ENCODE measurements at places on chromosomes 4 and X.

GRCh38 chr4:54863571-54864255 is 206.0 kb downstream of the KIT start:
- no peak for DNase-seq

- DNase-seq = no peak
Observed at GRCh38 chr4:96009427-96010119, 169.7 kb downstream of the PDHA2 start.

DNA sequence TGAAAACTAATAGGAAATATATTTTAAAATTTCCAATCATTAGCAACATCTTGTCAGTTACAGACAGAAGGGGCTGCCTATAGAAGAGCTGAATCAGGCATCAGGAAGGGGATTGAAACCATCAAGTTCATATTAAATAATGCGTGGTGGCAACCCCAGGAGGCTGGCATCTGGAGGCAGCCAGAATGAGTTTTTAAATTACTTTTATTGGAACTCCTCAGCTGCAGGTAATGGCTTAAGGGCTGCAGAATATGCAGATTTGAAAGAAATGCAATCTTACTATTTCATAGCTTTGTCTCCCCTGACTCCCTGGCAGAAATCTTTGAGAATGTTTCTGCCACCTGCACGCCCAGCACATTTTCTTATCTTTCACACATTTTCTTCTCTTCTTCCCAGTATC is 711.6 kb downstream of the PCDH19 start:
- DNase-seq = no peak

DNA sequence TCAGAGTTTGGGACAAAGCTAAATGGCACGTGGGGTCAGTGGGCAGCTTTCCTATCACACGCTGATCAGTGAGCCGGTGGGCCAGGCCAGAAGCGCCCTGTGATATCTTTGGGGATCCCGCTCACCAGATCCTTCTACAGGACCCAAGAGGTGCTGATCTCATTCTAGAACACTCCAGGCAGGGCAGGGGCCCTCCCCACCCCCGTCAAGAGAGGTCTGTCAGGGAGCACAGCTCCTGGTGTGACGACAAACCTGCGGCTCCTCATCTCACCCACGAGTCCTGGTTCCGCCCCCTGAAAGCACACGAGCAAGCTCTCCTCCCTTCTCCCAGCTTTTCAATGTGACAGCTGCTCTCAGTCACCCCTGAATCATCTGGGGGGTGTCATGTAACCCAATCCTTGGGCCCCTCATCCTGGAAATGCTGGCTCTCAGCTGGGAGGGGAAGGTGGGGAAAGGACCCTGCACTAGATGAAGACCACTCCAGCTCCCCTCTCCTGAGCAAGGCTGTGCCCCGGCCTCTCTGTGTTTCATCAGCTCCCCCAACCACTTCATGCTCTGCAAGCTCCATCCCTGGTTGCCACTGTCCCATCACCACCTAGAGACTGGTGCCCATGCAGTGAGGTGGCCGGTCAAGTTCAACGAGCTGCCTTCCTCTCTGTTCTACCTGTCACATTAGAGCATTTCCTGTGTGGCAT is 4.6 kb downstream of the HCFC1 start:
- DNase-seq = no peak

DNA sequence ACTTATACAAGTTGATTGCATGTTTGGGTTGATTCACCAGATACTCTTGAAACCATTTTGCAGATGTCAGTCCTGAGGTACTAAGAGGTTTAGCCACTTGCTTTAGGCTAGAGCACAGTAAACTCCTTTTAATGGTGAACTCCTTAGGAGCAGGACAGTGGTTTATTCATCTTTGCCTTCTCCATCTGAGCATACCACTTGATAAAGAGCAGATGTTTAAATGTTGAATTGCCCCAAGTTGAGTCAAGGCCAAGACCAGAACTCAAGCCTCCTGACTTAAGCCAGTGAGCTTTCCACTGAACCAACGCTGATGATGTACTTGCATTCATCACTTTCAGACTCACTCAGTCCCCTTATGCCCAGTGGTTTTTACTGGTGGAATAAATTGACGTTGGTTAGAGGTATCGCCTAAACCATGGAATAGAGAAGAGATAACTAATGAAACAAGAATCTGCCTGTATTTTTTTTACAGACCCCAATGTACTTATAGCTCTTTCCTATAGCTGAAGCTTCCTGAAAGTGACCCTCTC is 7.5 kb downstream of the DAPP1 start:
- no peak for DNase-seq

DNA sequence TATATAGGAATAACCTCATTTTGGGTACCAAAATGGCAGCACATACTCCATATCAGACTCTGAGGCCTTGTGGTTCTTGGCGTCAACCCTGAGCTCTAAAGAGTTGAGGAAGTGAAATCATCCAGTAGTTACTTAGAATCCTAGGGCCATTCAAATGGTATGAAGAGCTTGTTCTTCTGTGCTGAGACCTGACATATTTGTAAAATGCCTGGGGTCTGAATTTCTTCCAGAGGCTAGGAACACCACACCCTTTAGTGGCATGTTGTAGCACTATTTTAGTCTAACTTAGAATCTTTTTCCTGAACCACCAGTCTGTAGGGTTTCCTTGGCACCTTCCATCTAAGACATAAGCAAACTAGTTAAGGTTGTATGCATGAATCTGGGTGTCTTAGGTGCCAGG is 18.1 kb upstream of the GDPD2 start:
- DNase-seq = no peak

- DNase-seq = no peak
Observed at GRCh38 chrX:134482371-134482770, 22.4 kb downstream of the HPRT1 start.

- no peak for DNase-seq
Observed at GRCh38 chrX:35499071-35499862, 298.9 kb upstream of the MAGEB16 start.

DNA sequence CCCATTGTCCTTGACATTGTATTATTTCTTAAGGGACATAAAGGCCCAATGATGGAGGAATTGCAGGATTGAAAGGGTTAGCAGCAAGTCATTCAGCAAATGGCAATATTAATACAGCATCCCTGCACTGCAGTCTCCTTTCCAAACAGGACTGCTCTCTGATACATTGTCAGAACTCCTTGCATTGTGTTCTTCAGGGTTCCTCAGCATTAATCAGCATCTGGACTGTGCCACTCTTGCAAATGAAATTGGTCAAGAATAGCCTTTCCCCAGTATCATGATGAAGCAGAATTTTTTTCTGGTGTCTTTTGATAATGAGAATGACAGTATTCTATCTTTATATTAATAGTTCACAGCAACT is 272.6 kb upstream of the HAND2 start:
- DNase-seq = no peak

DNA sequence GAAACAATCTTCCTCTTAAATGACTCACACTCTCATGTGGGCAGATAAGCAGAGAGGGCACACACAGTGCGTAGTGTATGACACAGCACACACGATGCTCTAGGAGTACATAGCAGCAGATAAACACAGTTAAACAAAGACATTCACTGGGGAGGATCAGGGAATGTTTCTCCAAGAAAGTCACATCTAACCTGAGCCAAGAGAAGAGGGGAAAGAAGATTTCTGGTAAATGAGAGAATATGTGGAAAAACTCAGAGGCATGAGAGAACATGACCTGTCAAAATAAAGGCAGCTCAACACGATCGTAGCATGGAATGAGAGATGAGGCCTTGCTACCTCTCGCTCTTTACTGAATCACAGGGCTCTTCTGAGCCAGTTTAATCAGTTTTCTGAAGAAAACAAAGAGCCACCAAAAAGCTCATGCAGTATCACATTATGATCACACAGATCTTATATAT is 251.0 kb downstream of the ANK2 start:
- DNase-seq = no peak

DNA sequence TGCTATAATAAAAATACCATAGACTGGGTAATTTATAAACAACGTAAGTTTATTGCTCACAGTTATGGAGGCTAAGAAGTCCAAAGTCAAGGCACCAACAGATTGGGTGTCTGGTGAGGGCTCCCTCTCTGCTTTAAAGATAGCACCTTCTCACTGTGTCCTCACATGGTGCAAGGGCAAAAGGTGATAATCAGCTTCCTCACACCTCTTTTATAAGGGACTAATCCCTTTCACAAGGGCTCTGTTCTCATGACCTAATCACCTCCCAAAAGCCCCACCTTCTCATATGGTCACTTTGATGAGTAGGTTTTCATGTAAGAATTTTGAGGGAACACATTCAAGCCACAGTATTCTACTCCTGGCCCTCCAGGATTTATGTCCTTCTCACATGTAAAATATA is 641.7 kb upstream of the ATOH1 start:
- no peak for DNase-seq

- no peak for DNase-seq
Observed at GRCh38 chrX:87167841-87168240, 349.8 kb upstream of the KLHL4 start.

GRCh38 chrX:120302434-120302833 is 8.8 kb downstream of the TMEM255A start:
- peak; percentile 47 for DNase-seq

GRCh38 chrX:112380541-112381278 is 298.1 kb upstream of the TRPC5 start:
- DNase-seq = no peak

DNA sequence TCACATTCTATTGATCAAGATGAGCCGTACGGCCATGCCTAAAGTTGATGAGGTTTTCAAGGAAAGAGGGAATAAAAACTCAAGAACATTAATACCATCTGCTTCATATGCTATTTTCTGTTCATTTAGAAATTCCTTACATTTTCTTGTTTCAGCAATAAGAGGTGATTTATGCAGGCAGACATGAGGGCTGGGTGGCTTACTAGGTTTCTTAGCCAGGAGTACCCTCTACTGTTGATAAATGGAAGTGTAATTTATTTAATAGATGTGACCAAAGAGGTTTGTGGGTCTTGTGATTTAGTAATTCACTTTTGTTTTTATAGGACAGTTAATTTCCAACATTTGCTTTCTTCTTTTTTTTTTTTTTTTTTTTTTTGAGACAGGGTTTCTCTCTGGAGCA is 6.4 kb upstream of the SMIM9 start:
- DNase-seq = peak; percentile 48

- DNase-seq = peak; percentile 52
Observed at GRCh38 chr4:184171011-184171410, 46.7 kb downstream of the ENPP6 start.

DNA sequence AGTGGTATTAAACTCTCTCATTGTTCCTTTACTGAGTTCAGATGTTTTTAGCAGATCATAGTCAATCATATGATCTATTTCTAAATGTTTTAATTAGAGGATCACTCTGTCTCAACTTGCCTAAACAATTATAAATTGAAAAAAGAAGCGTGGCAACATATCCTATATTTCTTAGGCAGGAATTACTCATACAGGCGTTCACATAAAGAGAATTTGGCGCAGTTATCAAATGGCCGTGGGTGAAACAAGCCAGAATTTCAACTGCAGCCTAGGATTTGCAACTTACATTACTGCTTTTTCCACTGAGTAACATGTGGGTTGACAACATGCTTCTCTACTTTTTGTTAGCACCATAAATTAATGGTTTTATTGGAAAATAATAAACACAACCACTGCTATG is 141.3 kb downstream of the CPE start:
- no peak for DNase-seq

DNA sequence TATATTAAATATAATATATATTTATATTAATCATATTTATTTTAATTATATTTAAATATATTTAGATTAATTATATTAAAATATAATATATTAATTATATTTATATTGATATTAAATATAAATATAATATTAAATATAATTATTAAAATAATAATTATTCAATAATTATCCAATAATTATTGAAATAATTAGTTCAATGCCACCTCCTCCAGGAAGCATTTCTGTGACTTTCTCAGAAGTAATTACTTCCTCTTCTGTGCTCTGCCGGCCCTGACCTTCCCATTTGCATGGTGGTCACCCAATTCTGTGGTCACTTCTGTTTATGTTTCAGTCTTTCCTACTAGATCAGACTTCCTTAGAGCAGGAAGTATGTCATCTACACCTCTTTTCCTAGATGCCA is 45.8 kb downstream of the EVC2 start:
- DNase-seq = no peak

DNA sequence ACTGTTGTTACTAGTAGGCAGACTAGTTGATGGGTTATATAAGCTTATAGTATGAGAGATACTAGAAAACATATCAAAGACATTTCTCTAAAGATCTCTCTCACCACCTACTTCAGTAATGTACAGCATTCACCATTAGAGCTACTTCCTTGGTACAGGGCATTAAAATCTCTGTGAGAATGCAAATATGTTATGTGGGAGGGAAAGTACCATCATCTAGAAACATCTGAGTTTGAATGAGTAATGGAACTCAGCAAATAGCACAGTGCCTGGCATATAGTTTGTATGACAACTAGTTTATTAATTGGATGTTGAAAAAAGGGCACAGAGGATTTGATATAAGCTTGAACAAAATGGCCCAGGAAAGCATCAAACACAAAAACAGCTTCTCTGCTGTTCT is 211.1 kb downstream of the GLUD2 start:
- no peak for DNase-seq

DNA sequence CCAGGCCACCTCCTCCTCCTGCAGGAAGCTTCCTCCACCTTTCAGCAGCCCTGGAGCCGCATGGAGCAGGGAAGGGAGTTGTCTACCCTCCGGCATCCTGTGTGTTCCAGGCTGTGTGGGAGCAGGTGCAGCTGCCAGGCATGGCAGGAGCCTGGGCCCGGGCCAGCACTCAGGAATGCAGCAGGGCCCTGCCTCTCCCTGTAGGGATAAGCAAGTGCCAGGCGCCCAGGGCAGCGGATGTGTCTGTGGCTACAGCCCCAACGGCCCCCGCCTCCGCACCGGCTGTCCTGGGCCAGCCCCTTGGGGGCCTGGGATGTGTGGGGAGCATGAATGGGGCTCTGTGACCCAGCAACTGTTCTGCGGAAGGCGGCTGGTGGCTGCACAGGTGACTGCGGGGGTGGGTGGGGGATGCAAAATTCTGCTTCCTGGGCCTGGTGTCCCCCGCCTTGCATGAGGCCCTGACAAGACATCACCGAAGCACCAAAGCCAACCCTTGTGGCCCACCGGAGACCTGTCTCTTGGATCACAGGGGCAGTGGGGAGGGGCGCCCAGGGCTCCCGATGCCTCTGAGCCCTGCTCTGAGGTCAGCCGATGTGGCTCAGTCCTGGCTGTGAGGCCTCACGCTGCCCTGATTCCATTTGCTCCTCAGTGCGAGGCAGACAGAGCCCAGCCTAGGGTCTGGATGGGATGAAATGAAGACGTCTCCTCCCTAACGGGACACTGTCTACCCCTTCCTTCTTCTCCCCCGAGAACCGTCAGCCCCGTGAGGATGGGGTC is 1.4 kb upstream of the DOK7 start:
- peak; percentile 17 for DNase-seq

DNA sequence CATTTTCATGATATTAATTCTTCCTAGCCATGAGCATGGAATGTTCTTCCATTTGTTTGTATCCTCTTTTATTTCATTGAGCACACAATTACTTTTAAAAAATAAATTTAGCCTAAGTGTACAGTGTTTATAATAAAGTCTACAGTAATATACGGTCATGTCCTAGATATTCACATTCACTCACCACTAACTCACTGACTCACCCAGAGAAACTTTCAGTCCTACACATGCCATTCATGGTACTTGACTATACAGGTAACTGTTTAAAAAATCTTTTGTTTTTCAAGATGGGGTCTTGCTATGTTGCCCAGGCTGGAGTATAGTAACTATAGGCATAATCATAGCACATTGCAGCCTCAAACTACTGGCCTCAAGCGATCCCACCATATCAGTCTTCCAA is 348.1 kb downstream of the RAPGEF2 start:
- DNase-seq = no peak

GRCh38 chr4:77821775-77822174 is 2.6 kb upstream of the CNOT6L start:
- DNase-seq = no peak

- no peak for DNase-seq
Observed at GRCh38 chr4:58113126-58113525, 1002.9 kb upstream of the IGFBP7 start.
